ENCODE measurements at places on chromosomes 16 and 17. TPM values are rescaled to one million over a fixed set of nuclear protein-coding genes. Genes with fewer than 3 reads are reported as not detected.

The VPS35 gene
- 31.9 TPM for total RNA-seq

- no peaks in the 10 kb centered on the region for H3K4me1 ChIP-seq
- peak; percentile 27 for DNase-seq
- H3K27ac ChIP-seq: no peak overlapping the region
- peaks cover 64% of the 10 kb centered on the region for H3K36me3 ChIP-seq
- no peaks in the 10 kb centered on the region for H3K27me3 ChIP-seq
Measured at GRCh38 chr16:24825696-24826095, 20.1 kb upstream of the SLC5A11 start.

DNA sequence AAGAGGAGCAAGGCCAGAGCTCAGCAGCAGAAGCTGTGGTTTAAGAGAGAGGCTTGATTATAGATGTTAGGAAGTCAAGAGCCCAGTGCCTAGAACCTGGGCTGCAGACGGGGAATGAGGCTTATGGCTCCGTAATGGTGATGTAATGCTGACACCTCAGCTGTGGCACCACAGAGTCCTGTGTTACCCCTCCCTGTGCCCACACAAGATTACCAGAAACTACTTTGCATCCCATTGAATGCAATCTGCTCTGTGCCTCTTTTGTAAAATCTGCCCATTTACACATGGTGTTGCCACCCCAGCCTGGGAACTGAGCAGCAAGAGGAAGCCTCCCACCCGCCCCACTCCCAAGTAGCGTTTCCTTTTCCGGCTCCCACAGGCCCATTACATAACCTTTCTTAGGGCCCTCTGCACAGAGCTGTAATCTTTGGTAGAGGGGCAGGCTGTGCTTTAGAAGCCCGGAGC lies 57.0 kb downstream of the PITPNC1 start:
- no peak overlapping the region for H3K4me3 ChIP-seq
- peak; percentile 64 for DNase-seq
- no peaks in the 10 kb centered on the region for H3K36me3 ChIP-seq
- no peaks in the 10 kb centered on the region for H3K27me3 ChIP-seq
- no peak overlapping the region for H3K27ac ChIP-seq

GRCh38 chr17:82232876-82233785 lies 4.3 kb downstream of the SLC16A3 start:
- H3K4me1 ChIP-seq: peaks cover 27% of the 10 kb centered on the region
- no peak overlapping the region for H3K4me3 ChIP-seq
- no peak for DNase-seq

DNA sequence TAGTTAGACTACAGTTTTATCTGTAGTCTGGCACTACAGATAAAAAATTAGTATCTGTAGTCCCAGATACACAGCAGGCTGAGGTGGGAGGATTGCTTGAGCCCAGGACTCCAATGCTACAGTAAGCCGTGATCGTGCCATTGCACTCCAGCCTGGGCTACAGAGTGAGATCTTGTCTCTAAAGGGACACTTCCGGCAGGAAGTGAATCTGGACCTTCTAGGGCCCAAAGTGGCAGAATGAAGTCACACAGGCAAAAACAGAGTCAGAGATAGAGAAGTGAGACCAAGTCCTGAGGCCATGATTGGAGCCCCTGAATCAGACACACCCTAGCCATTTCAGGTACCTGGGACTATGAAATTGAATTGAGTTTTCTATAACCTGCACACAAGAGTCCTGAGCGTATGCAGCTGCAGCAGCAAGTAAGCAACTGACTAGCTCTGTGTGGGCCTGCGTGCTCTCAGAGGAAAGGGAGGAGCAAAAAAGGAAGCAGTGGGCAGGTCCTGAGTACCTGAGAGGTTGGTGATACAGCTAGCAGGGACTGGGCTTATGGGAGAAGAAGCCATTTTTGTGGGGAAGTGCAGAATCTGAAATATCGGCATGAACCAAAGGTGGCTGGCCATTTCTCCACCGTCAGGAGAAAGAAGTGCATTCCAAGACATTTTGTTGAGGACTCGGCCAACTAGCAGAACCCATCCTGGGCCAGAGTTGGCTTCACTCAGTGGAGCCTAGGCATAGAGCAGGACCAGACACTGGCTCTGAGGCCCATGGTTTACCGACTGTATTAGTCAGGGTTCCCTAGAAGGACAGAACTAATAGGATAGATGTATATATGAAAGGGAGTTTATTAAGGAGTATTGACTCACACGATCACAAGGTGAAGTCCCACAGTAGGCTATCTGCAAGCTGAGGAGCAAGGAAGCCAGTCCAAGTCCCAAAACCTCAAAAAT lies 27.2 kb upstream of the BRD7 start:
- no peak for DNase-seq
- no peaks in the 10 kb centered on the region for H3K4me1 ChIP-seq
- H3K27me3 ChIP-seq: no peaks in the 10 kb centered on the region
- H3K36me3 ChIP-seq: no peaks in the 10 kb centered on the region
- no peak overlapping the region for H3K27ac ChIP-seq
- no peak overlapping the region for H3K4me3 ChIP-seq

DNA sequence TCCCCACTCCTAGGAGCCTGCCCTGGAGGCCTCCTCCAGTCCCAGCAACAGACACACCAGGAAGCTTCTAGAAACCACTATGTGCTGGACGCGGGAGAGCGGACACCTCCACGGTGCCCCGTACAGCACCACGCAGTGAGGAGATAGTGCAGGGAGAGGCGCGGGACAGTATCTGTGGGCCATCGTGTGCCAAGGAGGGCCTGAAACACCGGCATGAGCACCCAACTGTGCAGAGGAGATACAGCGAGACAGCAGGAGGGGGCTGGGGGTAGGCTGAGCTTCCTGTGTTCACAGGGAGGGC lies 57.7 kb downstream of the ZNF778 start:
- H3K27ac ChIP-seq: no peak overlapping the region
- H3K4me1 ChIP-seq: no peaks in the 10 kb centered on the region
- H3K27me3 ChIP-seq: no peaks in the 10 kb centered on the region

The SRSF1 gene
- 89.4 TPM for total RNA-seq

DNA sequence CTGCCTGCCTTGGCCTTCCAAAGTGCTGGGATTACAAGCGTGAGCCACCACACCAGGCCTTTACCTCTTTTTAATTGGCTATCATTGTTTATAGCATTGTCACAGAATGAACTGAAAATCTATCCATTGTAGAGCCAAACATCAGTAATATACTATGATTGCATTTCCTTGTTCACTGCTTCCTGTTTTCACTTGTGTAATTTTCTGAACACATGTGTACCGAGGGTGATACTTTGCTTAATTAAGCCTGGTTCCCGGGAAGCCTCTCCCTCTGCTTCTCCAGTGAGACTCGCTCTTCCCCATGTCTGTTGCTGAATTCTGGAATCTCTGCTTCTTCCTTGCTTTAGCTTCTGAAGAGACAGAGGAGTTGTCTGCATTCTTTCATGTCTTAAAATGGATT lies 33.1 kb downstream of the POLR3E start:
- no peaks in the 10 kb centered on the region for H3K27me3 ChIP-seq
- H3K36me3 ChIP-seq: peaks cover 60% of the 10 kb centered on the region
- no peak for DNase-seq

- no peak overlapping the region for H3K4me3 ChIP-seq
- H3K4me1 ChIP-seq: peaks cover 37% of the 10 kb centered on the region
- H3K36me3 ChIP-seq: no peaks in the 10 kb centered on the region
- peak; percentile 67 for DNase-seq
- peak overlapping the region; percentile 84 for H3K27ac ChIP-seq
Measured at GRCh38 chr17:82216301-82217119, 3.9 kb upstream of the CCDC57 start.

DNA sequence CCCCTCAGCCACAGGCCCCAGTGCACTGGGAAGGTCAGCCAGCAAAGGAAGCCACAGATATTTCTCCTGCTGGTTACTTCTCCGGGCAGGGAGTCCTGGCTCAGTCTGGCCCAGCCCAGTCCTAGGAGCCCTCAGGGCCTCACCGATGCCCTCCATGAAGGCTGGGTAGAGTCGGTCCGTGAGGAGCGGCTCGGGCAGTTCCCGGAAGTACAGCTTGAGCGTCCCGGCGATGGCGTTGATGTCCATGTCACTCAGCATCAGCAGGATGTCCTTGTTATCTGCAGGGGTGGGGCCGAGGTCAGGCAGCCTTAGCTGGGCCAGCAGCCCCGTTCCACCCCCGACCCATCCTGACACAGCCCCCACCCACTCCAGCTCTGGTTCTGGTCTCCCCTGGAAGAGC lies 13.7 kb downstream of the TIMM22 start:
- peak overlapping the region; percentile 95 for H3K27ac ChIP-seq
- no peak overlapping the region for H3K4me3 ChIP-seq
- peaks cover 47% of the 10 kb centered on the region for H3K36me3 ChIP-seq
- peaks cover 39% of the 10 kb centered on the region for H3K4me1 ChIP-seq
- DNase-seq: no peak
- H3K27me3 ChIP-seq: no peaks in the 10 kb centered on the region

GRCh38 chr16:89571636-89572035 lies 3.9 kb upstream of the CPNE7 start:
- DNase-seq: no peak
- no peak overlapping the region for H3K4me3 ChIP-seq
- peaks cover 4% of the 10 kb centered on the region for H3K27me3 ChIP-seq

- DNase-seq: no peak
- no peaks in the 10 kb centered on the region for H3K4me1 ChIP-seq
- no peaks in the 10 kb centered on the region for H3K36me3 ChIP-seq
- H3K4me3 ChIP-seq: no peak overlapping the region
Measured at GRCh38 chr17:1755827-1756262, 6.0 kb upstream of the SERPINF1 start.

Data from ascending aorta (tissue), 2 donors.